ENCODE measurements at places on chromosomes 2 and 18. TPM values are rescaled to one million over a fixed set of nuclear protein-coding genes. Genes with fewer than 3 reads are reported as not detected.
A peak's percentile ranks its signal among the peaks of the same experiment; 100 is the strongest.

GRCh38 chr2:7237466-7237865 is 320.3 kb downstream of the RNF144A start:
- no peak for DNase-seq

GRCh38 chr2:114709936-114710850 is 267.8 kb downstream of the DPP10 start:
- DNase-seq = no peak

The OXER1 gene
- polyA plus RNA-seq = 12.8 TPM

DNA sequence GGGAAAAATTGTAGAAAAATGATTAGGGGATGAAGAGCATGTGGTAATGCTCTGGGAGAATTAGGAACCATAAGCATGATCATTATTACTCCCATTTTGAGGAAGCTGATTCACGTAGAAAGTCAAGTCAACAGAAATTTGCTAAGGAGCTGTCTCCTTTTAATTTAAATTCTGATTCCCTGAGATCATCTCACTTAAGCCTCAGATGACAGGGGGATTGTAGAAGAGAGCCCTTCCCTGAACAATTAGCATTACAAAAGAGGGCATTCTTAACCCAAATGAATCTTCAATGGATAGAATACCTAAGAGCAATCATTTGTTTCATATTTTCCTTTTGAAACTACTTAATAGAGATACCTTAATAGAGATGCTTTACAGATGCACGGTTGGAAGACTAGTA is 267.9 kb downstream of the NYAP2 start:
- DNase-seq = no peak

GRCh38 chr2:227789803-227790202 is 23.8 kb upstream of the CCL20 start:
- DNase-seq = no peak

DNA sequence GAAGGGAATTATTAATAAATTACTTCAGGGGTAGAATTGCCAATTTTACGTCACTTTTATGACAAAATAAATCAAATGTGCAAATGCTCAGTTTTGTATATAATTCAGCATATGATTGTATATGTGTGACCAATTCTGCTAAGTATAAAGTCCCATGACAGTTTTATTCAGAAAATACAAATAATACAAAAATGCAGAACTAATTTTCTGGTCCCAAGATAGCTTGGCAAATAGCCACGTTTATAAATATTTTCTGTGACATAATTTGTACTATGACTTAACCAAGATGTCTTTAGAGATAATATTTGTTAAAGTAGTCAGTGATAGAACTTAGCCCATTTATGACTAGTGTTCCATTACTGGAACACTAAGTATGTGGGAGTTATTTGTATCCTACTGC is 24.2 kb upstream of the CAB39 start:
- no peak for DNase-seq

DNA sequence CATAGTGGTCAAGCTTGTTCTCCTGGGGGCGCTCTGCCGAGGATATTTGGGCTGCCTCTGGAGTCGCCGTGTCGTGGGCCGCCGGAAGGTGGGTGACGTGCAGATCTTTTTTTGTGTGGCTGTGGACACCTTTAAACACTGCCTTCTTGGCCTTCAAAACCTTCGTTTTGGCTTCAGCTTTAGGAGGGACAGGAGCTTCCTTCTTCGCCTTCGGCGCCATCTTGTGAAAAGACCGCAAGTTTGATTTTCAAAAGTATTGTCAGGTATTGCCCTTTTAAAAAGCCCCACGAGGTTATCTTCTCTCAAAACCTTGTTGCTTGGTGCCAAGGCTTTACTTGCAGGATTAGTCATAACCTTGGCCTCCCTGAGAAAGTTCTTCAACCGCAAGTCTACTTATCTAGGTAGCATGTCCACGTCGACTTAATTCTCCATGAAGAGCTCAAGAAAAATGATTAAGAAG is 20.8 kb downstream of the LAMA3 start:
- no peak for DNase-seq

The ZNF236 gene
- 12.2 TPM for polyA plus RNA-seq

DNA sequence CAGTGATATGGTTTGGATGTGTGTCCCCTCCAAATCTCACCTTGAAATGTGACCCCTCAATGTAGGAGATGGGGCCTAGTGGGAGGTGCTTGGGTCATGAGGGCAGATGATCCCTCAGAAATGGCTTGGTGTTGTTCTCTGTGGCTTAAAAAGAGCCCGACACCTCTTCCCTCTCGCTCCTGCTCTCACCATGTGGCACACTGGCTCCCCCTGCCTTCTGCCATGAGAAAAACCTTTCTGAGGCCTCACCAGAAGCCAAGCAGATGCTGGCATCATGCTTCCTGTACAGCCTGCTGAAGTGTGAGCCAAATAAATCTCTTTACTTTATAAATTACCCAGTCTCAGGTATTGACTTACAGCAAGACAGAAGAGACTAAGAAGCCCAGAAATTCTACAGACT is 357.1 kb downstream of the NRXN1 start:
- DNase-seq = no peak

- no peak for DNase-seq
Measured at GRCh38 chr2:112166806-112167499, 28.8 kb downstream of the FBLN7 start.

DNA sequence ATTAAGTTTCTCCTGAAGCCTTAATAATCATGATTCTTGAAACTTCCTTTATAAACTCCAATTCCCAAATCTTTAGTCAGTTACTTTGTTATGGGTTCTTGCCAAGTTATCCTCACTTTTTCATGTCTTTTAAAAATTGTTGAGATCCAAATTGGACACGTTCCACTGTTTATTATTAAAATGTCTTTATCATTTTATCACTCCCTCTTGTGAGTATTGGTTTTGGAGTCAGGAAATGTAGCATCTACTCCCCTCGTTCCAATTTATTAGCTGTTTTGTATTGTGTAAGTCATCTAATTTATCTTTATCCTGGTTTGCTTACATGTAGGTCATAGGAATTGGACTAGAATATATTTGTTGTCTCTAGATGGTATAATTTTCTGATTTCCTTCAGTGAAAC is 213.1 kb upstream of the SLC39A10 start:
- no peak for DNase-seq

DNA sequence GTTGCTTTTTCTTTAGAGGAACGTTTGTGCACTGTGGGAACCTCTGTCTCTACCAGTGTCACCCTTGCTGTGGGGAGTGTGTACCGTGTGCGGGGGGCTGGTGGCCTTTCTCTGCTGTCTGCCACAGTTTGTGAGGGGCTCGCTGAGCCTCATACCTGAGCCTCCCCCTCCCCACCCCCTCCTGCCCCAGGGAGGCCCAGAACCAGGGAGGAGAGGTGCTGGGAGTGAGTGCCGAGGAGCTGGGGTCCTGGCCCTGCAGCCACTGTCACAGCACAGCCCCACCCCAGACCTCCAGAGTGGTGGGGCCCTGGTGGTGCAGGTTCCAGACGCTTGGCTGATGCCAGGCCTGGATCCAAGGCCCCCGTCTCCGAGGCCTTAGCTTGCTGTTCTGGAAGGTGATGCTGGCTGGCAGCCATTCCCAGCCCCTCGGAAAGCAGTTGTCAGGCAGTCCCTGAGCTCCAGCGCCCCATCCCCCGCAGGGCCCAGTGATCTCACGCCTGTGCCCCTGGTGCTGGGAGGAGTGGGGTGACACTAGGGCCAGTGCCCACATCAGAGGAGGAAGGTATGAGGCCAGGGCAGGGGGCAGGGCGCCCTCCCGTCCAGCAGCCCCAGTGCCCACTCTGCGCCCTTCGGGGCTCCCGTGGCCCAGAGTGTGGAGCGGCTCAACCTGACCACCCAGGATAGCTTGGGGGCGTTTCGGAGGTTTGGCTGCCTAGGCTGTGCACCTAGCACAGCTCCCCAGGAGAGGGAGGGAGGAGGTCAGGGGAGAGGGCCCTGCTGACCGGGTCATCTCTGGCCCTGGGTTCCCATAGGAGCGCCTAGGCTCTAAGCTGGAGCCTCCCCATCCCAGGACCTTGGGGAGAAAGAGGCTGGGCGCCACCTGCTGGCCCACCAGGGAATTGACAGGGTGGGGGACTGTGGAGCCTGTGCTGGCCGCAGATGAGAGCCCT is 53.0 kb upstream of the ALPP start:
- DNase-seq = no peak

DNA sequence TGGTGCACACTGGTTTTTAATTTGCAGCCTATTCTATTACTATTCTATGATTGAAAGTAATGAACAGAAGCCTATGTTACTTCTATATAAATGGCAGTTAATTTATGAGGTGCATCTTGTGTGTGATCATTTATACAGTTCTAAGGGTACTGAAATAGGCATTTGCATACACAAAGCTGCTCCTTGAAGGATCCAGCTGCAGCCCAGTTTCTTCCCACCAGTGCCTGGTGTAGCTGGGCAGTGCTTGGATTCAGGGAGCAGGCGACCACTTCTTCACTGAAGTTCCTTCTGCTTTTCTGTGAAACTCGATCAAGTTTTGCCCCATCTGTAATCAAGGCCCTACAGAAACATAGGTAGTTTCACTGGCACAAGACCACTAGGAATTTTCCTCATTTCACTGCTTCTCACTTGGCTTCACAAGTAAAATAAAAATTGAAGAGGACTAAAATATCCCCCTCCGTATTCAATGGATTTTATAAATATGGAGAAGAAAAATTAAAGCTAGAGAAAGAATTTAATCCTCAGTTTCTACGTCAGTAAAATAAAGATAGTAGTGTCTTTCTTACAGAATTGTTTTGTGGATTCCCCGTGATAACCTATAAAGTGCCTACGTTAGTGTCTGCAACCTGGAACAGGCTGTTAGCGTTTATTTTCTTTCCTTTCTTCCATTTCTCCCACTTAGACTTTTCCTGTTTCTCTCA is 1.7 kb upstream of the LPIN2 start:
- DNase-seq = no peak

DNA sequence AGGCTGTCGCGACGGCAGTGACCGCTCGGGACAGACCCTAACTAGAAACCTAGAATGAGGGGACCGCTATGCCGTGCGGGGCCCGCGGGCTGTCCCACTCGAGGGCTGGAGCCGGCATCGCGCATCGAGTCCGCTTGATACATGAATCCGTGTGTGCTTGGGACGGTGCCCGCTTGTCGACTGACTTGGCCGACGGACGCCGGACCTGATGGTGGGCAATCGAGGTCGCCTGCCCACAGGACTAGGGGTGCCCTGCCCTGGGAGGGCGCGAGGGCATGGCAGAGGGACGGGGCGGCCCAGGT is 749 bp upstream of the PTMA start:
- peak; percentile 52 for DNase-seq

DNA sequence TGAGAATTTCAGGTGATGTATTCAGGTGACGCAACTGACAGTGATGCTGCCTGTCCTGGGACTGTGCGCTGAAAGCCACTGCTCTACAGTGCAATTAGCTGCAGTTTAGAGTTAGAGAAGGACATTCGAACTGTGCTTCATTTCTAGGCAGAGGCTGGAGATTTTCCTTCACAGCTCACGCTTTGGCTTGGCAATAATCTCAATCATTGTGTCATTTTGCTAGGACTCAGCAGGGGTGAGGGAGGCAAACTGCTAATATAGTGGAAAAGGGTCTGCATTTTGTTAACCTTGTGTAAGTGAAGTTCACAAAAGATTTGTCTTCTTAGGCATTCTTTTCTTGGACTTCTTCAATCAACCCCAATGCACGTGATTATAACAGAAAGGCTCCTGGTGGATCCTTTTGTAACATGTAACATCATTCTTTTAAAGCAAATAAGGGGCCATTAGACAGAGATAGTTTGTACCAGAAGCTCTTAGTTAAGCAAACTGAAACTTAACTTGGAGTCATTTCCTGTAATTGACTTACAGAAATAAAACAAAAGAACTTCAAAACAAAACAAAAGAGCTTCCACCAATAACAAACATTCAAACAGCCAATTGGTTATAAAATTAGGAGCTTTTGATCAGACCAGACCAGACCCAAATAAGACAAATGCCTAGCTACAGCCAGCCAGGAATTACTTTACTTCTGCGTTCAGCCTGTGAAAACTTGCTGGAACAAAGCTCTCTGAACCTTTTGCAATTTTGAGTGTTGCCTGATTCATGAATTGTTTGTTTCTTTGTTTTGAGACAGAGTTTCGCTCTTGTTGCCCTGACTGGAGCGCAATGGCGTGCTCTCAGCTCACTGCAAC is 1376.3 kb upstream of the CELF4 start:
- no peak for DNase-seq

GRCh38 chr18:23143016-23143814 is 7.9 kb downstream of the CABLES1 start:
- DNase-seq = no peak

DNA sequence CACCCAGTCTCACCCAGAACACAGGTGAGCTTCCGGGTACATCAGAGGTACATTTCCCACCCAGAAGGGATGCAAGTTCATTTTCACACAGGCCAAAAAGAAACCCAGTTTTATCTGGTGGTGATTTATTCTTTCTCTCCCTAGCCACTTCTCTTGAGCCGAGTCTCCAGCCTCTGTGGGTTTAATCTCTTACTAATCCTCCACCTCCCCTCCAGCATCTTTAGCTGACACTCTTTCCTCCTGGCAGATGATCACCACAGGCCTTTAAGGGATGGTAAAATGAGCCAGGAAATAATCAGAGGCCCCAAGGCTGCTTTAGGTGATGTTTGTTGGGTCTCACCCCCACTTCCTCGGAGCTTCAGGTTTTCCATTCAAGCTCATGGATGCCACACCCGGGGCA is 145.7 kb upstream of the DLX2 start:
- DNase-seq = no peak

The GPR148 gene
- polyA plus RNA-seq = not detected

- DNase-seq = no peak
Measured at GRCh38 chr2:109045505-109045904, 56.5 kb upstream of the EDAR start.

The GCKR gene
- polyA plus RNA-seq = 0.40 TPM

The SLC9A4 gene
- polyA plus RNA-seq = 6.7 TPM

- DNase-seq = peak; percentile 41
Measured at GRCh38 chr2:67318993-67319481, 78.1 kb upstream of the ETAA1 start.

The RESP18 gene
- not detected for polyA plus RNA-seq

The FN1 gene
- 399 TPM for polyA plus RNA-seq

The SLC8A1 gene
- polyA plus RNA-seq = 56.1 TPM

DNA sequence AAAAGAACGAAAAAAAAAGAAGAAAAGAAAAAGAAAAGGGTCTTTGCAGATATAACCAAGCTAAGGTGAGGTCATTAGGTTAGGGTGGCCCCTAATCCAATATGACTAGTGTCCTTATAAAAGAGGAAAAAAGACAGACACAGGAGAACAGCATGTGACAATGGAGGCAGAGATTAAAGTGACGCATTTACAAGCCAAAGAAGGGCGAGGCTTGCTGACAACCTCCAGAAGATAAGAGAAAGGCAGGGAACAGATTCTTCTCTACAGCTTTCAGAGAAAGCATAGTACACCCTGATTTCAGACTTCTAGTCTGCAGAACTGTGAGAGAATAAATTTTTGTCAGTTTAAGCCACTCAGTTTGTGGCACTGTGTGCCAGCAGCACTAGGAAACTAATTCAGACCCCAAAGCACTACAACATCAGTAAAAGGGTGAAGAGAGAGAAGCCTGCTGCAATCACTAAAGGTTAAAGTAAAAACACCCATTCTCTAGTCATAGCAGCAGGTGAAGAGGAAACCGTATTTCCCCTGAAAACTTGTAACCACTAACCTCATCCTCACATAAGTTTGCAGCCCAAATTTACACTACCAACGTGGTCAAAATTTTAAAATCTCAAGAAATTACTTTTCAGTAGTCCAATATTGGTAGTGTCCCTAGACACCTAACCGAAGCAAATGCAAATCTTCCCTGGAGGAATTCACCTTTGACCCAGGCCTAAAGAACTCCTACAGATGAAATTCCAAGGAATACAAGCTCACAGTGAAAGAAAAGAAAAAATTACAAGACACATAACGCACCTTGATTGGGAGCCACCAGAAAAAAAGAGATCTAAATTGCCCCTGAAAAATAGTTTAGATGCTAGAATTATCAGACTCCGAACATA is 17.5 kb downstream of the REEP1 start:
- no peak for DNase-seq

Measured in renal pelvis (tissue), 12 donors.